ENCODE measurements at places on chromosomes 6 and 20.
A peak's percentile ranks its signal among the peaks of the same experiment; 100 is the strongest.

GRCh38 chr20:43379239-43379917 lies 78.3 kb upstream of the SRSF6 start:
- peak; percentile 69 for DNase-seq

DNA sequence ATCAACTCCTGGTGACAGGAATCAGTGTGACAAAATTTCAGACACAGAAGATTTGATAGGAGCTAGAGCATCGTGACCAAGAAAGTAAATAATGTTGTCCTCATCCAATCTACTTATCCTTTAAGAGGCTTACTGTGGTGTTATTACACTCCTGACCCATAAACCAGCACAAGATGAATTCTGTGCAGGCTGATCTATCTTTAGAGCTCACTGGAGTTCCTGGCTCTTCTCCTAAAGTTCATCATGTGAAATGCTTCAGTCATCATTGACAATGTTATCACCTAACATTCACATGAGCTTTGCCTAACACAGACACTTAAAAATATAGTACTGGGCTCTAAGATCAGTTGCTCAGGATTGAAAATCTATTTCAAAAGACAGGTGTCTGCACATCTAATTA lies 271.0 kb upstream of the HSF2 start:
- DNase-seq, result no peak

DNA sequence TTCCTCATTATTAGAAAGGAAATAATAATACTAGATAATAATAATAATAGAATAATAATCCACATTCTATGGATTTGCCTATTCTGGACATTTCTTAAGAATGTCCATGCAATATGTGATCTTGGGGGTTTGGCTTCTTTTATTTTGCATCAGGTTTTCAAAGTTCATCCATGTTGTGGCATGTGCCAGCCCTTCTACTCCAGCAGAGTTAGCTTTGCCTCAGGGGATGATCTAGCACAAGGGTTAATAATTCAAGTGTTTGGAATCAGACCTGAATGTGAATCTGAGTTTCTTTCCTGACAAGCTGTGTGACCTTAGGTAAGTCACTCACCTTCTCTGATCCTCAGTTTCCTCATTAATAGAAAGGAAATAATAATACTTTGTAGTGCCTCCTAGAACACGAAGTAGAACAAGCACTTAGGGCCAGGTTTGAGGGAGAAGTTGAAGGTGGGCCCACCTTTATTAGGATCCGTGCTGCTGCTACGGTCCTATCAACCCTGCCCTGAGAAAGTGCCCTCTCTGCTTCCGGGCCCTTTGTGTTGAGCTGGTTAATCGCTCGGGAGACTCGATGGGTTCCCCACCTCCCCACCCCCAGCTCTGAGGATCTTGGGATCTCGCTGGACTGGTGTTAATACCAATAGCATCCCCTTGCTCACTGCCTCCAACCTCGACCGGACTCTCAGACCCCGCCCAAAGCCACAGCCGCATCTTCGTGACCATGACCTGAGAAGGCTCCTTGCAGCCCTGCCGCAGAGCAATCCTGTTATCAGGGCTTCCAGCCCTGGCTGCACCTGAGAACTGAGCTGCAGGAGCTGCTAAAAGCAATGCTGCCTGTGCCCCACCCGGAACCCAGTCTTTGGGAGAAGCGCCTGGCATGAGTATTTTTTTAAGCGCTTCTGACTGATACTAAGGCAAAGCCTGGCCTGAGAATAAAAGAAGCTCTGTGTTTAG lies 26.9 kb downstream of the RBM38 start:
- DNase-seq, result no peak

DNA sequence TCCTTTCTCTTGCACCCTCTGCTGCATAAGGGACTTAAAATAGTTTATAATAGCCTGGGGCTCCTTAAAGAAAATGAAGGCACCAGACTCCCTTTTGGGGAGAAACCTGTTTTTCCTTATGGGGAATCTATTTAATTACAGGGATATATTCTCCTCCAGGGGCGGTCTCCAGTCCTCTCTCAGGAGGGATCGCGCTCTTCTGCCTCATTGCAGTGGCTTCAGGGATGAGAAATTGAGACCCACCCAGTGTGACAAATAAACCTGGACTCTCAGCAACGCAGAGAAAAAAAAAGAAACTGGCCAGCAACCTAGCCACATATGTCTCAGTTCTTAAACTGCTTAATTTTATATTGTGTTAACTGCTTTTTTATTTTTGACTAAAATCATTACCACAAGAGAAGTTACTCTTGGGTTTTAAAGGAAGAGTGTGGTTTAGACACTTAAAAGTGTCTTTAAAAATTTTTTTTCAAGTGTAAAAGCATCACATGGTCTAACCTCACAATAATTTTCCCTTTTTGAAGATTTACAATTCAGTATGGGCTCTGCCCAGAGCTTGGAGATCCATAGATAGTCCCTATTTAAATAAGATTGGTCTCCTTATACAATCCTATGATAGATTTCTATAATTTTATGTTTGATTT lies 11.7 kb upstream of the GOPC start:
- DNase-seq, result no peak

DNA sequence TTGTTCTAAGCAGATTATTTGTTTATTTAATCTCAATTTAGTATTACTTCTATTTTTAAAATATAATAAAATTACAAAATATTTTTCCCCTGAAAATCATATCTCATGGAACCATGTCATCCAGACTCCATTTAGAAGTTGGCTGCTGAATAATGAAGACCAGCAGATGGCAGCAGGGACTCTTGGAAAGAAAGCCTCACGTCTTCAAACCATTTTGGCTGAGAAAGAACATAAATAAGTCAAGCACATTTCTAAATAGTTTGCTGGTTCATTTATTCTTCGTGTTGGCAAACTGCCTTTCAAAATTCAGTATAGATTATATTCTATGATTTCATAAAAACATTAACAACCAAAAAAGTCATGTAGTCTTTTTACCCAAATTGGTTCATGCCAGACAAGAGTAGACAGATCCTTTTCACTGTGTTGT lies 71.7 kb downstream of the RCAN2 start:
- DNase-seq, result peak; percentile 43

GRCh38 chr6:154474648-154475428 lies 35.6 kb downstream of the CNKSR3 start:
- DNase-seq, result no peak

- DNase-seq, result no peak
Observed at GRCh38 chr6:107360476-107360875, 98.9 kb downstream of the PDSS2 start.

- DNase-seq, result no peak
Observed at GRCh38 chr6:127376685-127377084, 33.3 kb upstream of the ECHDC1 start.

- no peak for DNase-seq
Observed at GRCh38 chr20:52459150-52459549, 267.6 kb upstream of the ZFP64 start.

DNA sequence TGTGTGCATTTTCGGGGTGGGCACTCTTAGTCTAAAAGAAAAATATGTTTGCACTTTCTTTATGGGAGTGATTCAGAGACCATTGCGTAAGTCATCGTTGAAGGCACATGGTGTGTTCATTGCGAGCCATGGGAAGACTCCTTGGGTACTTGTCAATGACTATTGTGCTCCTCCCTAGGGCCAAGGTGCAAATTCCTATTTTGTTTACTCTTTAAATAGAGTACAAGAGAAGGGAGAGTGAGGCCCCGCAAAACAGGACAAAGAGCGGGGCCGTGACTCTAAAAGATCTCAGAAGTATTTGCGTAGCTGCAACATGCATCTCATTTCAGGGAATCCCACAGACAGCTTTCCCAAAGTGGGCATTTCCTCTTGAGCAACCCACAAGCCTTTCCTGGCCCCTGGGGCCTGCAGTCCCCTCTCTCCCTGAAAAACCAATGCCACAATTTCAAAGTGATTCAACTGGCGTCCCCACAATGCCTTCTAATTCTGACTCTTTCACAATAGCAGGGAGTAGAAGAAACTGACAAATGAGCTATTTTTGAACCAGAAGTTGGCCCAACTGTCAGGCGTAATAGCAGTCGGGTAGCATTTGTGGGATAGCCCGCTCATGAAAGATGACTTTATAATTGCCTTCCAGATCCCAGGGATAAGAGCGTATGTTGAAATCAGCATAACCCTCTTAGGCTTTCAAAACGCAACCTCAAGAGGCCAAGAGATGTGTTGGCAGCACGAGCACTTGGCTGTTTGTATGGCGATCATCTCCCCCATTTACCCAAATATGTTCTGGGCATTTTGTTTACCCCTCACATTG lies 277.9 kb upstream of the BMP2 start:
- no peak for DNase-seq

DNA sequence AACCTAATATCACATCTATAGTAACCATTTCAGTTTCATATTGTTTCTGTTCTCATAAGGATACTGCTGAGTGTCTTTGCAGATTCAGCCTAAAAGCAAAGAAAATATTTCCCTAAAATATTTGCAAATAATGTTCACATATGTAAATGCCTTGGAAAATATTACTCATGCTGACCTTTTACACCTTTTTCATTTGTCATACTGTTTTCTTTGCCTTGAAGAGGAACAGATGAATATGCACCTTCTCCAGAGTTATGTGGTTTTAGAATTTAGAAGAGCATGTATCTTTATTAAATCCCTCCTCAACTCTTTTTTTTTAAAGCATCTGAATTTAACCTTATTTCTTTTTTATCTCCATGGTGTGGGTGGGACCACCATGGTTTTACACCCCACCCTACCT lies 32.5 kb downstream of the NDUFAF5 start:
- no peak for DNase-seq

DNA sequence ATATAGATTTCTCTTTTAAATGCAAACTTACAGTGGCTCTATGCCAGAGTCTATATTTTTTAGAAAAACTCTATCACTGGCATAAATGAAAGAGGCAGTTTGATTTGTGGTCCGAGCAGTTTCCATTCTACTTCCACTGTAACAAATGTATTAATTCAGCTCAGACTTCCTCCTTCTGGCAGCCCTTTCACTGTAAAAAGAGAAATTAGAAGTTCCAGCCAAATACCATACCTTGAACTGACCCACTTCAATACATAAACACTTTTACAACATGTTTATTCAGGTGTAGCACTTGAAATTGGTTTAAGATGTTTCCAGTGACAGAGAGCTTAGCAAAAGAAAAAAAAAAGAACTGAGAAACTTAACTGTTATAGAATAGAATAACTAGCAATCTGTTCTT lies 99.3 kb downstream of the BMP5 start:
- DNase-seq, result no peak

GRCh38 chr6:132475925-132476324 lies 37.0 kb downstream of the STX7 start:
- DNase-seq, result no peak

DNA sequence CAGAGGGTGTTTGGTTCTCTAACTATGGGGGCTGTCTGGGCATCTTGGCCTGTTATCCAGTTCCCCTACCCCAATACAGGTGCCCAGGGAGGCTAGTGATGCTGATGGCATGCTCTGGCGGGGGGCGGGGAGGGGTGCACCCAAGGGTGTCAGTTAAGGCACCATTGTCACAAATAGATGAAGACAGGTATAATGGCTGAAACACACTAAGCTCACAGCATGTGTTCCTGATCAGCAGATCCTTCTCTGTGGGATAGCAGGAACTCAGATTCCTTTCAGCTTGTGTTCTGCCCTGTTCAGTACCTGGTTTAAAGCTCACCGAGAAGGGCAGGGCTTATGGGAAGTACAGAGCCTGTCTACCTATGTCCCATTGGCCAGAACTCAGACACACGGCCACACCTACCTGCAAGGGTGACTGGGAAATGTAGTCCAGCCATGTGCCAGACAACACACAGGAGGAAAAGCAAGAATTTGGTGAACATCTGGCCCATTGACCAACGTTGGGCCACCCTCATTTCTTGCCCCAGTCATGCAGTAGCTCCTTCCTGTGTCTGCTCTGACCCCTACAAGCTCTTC lies 3.4 kb upstream of the RSPO4 start:
- peak; percentile 84 for DNase-seq

DNA sequence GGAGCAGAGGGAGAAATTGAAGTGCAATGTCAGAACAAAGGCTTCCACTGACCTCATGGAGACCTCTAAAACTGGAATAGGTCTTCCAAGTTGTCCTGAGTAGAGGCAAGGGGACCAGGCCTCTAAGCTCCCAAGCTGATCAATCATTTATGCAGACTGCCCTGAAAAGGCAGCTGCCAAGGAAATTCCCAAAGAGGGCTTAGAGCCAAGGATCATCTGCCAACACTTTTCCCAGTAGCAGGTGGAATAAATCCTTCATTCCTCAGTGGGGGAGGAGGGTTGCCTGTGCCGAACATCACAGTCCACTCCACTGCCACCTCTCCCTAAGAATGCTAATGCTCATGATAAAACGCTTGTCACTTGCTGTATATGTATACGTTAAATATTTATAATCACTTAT lies 29.3 kb upstream of the RALY start:
- DNase-seq, result no peak

- DNase-seq, result no peak
Observed at GRCh38 chr20:46305973-46306360, 2.3 kb downstream of the CDH22 start.

DNA sequence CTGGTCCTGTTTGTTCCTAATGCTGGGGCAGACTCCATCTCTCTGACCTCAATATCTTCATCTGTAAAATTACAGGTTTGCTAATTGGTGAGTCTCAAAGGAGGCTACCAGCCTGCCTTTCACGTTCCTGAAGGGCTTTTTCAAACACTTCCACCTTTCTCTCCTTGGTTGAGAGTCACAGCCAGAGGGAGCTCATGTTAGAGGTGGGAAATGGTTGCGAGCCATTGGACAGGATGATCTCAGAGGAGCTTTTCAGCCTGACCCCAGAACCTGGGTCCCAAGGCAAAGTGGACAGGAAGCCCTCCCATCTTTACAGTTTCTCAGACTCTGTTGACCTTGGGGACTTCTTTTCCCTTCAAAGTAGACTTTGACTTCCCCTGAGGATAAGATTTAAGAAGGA lies 37.6 kb downstream of the NDUFAF5 start:
- DNase-seq, result no peak

DNA sequence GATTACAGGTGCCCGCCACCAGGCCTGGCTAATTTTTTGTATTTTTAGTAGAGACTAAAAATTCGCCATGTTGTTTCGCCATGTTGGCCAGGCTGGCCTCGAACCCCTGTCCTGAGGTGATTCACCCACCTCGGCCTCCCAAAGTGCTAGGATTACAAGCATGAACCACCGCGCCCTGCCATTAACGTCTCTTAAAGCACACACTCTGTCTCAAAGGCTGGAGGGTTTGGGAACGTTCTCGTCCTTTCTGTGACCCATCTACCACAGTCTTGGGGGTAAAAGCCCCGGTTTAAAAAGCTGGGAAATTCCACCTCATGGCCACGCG lies 57.8 kb upstream of the ARID1B start:
- no peak for DNase-seq

DNA sequence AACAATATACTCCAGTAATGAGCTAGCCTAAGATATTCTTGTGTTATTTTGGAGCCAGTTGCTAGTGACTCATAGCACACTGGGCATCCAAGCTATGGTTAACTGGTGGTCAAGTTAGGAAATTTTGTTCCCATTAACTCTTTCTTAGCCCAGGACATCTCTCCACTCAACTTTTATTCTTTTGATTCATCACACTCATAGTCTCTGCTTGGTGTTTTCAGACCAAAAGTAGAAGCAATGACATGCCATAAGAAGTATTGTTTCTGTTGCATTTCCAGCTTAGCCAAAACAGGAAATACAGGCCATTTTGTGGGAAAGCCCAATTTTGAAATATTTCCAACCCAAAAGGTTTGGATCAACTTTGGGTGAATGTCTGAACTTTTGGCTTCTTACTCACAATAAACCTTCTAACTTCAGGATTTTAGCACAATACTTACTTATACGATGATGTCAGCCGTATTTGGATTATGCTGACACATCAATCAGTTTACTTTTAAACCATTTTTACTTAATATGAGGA lies 31.6 kb upstream of the CCN2 start:
- DNase-seq, result no peak

GRCh38 chr6:164882236-164882635 lies 427.2 kb downstream of the C6orf118 start:
- no peak for DNase-seq
